NCI-H524 (cell line): ENCODE measurements at places on chromosomes 16 and 17.

DNA sequence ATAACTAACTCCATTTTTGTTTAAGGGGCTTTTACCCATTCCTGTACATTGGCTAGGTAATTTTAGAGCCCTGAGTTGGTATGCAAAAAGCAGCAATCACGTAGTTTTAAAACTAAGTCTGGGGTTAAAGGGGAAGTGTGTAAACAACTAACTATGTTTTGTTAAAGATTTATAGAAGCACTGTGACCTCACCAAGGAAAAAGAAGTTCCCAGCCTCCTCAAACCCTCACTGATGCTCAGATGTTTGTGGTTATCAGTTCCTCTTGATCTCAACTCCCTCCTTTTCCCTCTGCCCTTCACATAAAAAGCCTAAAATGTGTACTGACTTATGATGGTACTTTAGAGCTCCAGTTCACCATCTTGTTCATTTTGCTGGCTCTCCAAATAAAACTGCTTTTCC is 119.9 kb upstream of the IRX6 start:
- no peak for DNase-seq

DNA sequence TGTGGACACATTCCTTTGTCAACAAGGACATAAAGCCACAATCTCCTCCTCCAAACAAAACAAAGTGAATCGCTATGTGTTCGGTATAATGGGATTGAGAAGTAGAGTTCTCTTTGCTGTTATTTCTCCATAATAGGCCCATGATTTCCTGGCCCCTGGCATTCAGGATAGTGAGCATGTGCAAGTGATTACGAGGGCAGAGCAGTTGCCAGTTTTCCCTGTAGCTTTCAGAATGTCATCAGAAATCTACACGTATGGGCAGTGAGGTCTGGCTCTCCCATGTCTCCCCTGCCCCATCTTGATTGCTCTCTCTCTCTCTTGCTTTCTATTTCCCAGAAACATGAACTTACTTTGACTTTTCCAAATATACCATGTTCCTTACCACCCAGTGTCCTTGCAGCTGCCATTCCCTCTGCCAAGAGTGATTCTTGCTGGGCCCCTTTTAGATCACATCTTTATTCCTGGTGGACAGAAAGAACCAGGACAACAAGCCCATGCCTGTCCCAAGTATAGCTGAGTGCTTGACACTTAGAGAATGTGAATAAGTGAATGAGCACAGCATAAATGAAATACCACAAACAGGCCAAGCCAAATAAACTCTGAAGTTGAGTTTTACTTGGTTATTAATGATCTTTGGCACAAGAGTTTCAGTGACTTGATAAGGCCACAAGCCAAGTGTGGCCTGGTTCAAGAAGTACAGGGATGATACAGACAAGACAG is 273.1 kb downstream of the CDH13 start:
- no peak for DNase-seq

- peak; percentile 68 for DNase-seq
Measured at GRCh38 chr16:84434800-84435199, 66.5 kb downstream of the ATP2C2 start.

GRCh38 chr16:84672276-84673202 is 24.2 kb downstream of the KLHL36 start:
- no peak for DNase-seq

GRCh38 chr17:34254651-34255380 is at the start of gene CCL2:
Gene CCL2 (plus strand): TSS chr17:34255285. CDS start chr17:34255350, 65 bp downstream.
- DNase-seq, result no peak

DNA sequence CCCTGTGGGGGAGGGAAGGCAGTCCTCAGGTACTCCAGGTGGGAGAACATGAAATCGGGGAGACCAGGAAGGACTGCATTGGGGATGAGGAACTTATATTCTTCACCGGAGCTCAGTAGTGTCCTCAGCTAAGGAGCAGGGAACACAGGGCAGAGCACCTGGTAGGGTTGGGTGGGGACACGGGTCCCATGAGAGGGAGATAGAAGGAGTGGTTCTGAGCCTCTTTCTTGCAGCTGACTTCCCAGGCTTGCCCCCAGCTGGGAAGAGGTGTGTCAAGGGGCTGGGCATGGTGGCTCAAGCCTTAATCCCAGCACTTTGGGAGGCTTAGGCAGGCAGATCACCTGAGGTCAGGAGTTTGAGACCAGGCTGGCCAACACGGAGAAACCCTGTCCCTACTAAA is 2.1 kb downstream of the FHOD1 start:
- peak; percentile 22 for DNase-seq

GRCh38 chr17:15893658-15894024 is 51.3 kb upstream of the ADORA2B start:
- DNase-seq, result no peak

DNA sequence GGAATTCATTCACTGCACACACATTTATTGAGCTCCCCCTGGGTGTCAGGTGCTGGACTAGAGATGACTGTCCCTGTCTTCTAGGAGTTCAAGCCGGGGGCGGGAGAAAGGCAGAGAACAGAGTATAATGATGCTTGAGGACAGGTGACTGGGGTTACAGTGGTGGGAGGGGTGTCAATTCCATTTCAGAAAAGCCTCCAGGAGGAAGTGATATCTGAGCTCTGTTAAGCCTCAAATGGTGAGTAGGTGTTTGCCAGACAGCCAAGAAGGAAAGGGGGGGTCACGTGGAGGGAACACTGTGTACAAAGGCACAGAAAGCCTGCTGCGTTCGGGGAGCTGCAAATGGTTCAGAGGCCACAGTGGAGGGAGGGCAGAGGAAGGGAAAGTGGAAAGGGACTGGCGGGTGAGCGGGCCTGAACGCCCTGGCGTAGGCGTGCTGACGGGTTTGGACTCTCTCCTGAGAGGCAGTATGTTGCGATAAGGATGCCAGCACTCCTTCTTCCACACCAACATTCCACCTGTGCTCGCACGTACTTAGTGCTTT is 9.7 kb upstream of the NXPH3 start:
- DNase-seq, result peak; percentile 66

DNA sequence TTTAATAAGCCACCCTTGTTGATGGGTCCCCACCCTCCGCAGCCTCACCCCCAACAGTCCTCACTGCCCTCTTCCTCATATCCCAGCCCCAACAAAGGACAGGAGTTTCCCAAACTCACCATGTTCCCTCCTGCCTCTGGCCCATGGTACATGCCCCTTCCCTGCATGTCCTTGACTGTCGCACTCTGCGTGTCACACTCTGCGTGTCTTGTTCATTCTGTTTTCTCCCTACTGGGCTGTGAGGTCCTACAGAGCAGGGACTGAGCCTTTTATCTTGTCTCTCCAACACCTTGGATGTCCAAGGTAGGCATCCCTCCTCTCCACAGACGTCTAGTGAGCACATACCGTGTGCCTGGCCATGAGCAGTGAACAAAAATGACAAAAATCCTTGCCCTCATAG is 154.7 kb downstream of the SOCS1 start:
- no peak for DNase-seq
